ENCODE measurements at places on chromosomes 11 and 22.

DNA sequence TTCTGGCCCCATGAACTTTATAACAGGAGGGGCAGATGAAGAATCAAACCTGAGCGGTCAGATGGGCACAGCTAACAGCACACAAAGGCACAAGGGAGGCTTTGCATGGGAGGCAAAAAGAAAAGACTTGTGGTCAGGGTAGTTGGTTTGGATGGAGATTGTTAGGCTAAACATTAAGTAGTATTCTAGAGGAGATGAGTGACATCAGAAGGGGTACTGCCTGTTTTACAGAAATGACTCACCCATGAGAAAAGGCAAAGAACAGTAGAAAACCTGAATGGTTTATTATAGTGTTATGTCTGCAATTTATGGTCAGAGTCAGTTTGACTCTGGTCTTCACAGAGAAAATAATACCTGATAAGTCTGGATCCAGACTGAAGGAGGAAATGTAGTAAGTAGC is 129.8 kb upstream of the KIRREL3 start:
- no peak for DNase-seq

GRCh38 chr11:119371778-119372182 is 9.7 kb downstream of the USP2 start:
- DNase-seq, result no peak

- no peak for DNase-seq
These were observed 43.4 kb upstream of the RAB1B start for GRCh38 chr11:66225066-66225465.

DNA sequence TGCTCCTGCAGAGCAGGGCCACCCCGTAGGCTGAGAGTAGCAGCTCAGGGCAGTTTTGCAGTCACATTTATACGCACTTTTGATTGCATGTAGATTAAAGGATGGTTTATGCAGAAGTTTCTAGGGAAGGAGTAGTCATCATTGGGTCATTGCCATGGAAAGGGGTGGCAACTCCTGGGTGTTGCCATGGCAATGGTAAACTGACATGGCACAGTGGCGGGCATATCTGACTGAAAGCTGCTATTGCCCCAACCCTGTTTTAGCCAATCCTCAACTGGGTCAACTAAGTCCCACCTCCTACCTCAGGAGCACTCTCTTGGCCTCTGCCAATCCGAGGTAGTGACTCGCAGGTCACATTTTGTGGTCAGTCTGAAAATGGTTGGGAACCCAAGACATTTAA is 2.4 kb upstream of the ARSA start:
- no peak for DNase-seq

- no peak for DNase-seq
These were observed 11.0 kb downstream of the TRPM5 start for GRCh38 chr11:2433106-2433925.

GRCh38 chr22:47161631-47162030 is 399.2 kb downstream of the TBC1D22A start:
- no peak for DNase-seq

DNA sequence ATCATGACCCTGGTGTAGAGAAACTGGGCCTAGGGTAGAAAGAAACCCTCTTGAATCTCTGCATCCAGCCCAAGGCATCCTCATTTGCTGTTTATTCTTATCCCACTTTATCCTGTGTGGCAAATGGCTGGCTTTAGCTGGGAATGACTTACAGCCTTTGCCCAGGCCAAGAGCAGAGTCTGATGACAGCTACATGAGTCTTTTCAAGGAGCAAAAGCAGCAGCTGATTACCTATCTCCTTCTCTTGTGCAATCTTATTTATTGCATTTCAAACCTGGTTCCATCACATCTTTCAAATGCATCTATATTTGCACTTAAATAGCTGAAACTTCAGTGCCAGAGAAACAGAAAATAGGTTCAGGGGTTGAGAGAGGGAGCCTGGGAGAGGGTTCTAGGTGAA is 26.1 kb downstream of the SYT13 start:
- DNase-seq, result no peak

DNA sequence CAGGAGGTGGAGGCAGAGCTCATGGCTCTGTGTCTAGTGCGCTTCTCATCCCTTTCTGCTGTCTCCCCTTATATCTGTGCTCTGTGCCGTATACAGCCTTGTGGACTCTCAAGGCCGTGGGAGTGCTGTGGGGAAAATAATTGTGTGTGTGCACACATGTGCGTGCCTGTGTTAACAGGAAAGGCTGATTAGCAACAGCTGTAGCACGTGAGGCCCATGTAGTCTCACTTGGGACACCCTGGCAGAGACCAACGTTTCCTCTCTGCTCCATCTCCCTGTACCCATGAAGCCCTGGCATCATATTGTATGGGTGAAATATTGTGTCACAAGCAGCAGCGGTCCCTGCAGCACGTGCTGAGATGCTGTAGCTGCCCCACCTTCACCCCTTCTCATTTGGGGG is 109.3 kb downstream of the LRRC32 start:
- DNase-seq, result no peak

DNA sequence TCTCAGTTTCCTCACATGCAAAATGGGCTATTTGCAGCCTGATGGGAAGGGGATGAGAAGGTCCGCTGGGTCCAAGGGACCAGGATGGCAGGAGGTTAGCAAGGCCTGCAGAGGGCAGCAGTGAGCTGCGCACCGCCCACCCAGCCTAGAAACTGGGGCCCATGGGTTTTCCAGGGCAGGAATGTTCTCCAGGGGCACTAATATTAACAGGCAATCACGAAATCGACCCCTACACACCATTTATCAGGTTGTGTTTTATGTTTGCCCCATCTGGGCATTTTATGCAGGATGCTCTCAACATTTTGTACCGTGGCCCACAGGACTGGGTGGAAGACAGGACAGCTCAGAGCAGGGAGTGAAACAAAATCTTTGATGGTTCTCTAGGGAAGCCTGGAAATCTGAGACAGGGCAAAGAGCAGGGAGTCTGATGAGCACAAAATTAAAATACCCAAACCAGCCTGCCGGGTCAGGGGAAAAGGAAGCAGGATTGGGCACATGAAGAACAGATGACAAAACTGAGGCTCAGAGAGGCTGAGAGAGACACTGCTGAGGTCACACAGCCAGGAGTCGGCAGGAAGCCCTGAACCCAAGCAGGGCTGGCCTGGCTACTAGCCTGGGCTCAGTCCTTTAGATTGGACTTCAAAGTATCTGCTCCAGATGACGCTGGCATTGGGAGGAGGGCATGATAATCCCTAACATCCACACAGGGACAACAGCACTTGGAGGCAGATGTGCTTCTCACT is 1.6 kb upstream of the BCR start:
- peak; percentile 51 for DNase-seq

GRCh38 chr22:26045051-26045450 is 124.2 kb upstream of the SEZ6L start:
- DNase-seq, result no peak

DNA sequence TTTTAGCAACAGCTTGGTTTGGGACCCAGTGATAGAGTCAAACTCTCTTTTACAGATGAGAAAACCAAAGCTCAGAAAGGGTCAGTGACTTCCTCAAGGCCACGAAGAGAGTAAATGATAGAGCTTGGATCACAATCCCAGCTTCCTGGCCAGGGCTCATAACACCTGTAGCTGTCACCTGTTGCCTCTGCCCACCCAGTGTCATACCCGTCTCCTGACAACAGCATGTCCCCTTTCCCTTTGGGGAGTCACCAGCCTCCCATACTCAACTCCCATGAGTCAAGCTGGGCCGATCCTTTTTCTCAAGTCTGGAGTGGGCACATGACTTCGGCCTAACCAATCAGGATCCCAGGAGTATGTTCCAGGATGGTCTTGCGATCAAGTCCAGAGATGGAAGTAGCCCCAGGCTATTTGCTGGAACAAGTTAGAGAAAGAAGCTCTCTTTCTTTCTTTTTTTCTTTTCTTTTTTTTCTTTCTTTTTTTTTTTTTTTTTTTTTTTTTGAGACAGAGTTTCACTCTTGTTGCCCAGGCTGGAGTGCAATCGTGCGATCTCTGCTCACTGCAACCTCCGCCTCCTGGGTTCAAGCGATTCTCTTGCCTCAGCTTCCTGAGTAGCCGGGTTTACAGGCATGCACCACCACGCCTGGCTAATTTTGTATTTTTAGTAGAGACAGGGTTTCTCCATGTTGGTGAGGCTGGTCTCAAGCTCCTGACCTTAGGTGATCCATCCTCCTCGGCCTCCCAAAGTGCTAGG is 27.8 kb upstream of the MYH9 start:
- DNase-seq, result no peak

- DNase-seq, result no peak
These were observed 394.7 kb downstream of the BRD1 start for GRCh38 chr22:49432897-49433443.

GRCh38 chr11:128796270-128796669 is 70.8 kb downstream of the KCNJ1 start:
- DNase-seq, result no peak
